Glomerular endothelial cell (primary cell): ENCODE measurements at places on chromosomes 5 and 9. TPM values are rescaled to one million over a fixed set of nuclear protein-coding genes. Genes with fewer than 3 reads are reported as not detected.
A peak's percentile ranks its signal among the peaks of the same experiment; 100 is the strongest.

The SPINK1 gene
- total RNA-seq, result not detected in 2 replicates

The UBAP2 gene
- total RNA-seq, result 31.6 and 35.2 TPM in 2 replicates

The TAF11L13 gene
- total RNA-seq, result not detected in 2 replicates

The CTSV gene
- total RNA-seq, result 0.19 and 1.6 TPM in 2 replicates

The SLC28A3 gene
- total RNA-seq, result under 0.01 TPM in 2 replicates

- DNase-seq, result no peak
Measured at GRCh38 chr5:41636605-41637004, 126.2 kb upstream of the PLCXD3 start.

DNA sequence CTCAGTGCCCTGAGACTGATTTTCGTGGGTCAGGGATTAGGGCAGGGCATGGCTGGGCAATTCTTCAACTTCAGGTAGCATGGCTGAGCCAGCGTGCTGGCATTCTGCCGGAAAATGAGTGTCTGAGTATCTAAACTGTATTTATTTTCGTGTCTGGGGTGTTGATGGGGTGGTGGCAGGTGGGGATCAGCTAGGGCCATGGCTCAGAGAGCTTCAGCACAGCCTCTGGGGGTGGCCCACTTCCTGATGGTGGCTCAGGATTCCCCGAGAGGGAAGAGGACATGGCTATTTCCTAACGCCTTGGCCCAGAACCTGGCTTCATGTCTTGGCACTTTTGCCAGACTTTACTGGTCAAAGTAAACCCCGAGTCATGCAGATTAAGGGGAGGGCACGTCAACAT is 260.5 kb downstream of the GADD45G start:
- no peak for DNase-seq

DNA sequence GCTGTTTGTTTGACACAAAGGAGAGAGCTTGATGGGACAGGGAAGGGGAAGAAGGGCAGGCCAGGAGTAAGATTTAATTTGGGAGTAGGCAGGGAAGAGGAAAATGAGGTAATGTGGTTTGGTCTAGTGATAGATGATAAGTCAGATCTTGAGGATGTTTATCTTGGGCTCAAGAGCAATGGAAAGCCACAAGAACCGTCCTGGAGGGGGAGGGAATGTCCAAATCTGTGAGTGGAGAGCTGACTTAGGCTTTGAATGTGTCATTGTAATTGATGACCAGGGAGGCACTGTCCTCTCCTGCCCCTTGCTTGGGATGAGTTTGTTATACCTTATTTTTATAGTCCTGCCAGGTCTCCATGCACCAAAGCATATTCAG is 37.5 kb downstream of the MAMDC2 start:
- no peak for DNase-seq

DNA sequence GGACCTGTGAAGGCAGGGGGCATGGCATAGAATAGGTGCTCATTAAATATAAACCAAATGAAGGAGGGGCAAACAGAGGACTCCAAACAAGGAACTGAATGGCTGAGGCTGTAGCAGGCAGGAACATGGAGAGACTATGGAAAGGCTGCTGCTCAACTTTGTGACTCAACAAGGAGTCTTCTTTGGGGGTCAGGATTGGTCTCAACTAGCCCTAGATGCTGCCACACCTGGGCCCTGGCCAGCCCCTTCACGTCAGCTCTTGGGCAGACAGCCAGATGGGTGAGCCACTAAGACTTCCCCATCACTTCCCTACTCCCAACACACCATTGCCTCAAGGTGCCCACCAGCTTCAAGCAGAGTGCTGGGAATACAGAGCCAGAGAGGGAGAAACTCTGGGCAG is 11.0 kb downstream of the RPP25L start:
- DNase-seq, result no peak

- no peak for DNase-seq
Measured at GRCh38 chr5:135993880-135994636, 34.7 kb upstream of the TGFBI start.

DNA sequence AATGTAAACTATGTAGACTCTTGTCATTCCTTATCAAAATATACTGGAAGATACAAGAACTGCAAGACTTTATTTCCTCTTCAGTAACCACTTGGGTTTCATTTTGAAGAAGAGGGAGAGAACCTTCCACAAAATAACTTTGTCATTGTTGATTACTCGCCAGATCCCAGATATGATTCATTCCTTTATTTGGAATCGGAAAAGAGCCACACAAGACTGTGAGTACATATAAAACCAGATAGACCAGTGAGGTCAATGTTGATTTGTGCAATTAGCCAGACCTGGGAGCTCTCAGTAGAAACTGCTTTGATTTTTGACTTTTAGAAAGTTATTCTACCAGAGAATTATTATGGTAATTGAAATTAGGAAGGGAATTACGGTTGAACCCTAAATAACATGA is 146.1 kb downstream of the TMEM167A start:
- no peak for DNase-seq

- no peak for DNase-seq
Measured at GRCh38 chr5:57360871-57361270, 121.7 kb downstream of the ACTBL2 start.

DNA sequence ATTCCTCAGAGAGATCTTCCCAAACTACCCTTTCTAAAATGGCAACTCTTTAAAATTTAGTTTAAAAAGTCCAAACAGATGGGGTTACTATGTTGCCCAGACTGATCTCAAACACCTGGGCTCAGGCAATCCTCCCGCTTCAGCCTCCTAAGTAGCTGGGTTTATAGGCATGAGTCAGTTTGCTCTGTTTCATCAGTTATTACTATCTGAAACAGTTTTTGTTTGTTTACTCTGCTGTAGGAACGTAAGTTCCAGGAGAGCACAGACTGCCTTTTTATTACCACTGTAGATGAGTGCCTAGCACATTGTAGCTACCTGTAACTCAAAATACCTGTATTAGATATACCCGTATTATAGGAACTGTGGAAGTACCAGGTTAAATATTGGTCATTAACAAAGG is 89.4 kb downstream of the UHRF2 start:
- DNase-seq, result no peak

DNA sequence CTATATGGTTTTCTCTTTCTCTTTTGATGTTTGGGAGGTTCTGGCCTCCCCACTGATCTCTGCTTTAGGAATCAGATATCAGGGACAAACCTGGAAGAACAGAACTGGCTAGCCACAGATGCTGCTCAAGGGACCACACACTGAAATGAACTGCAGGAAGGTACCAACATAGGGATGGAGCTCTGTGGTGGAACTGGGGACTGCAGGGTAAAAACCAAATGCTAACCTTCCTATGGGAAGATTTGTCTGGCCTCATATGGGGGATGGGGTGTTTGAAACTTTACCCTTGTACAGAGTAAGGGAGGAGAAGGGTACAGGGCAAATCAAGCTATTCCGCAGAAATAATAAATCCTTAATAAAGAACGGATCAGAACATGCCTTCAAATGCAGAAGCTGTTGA is 49.4 kb downstream of the ELOVL7 start:
- no peak for DNase-seq

GRCh38 chr9:127209948-127210640 is 54.5 kb upstream of the GARNL3 start:
- DNase-seq, result no peak

DNA sequence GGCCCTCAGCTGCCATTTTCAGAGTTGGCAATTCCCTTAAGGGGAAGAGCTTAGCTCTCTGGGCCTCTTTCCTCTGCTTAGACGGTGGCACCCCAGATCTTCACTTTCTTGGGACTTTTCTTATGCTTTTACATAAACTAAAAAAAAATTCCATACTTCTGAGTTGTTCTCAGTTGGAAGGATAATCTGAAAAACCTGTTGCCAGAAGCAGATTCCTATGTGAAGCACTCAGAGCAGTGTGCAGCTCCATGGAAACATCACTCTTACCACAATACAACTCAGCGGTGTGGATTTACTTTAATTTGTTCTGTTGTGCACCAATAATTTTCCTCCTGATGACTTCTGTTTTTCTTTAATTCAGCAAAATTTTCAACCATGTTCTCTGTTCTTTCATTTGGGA is 44.1 kb upstream of the MROH2B start:
- no peak for DNase-seq

- DNase-seq, result no peak
Measured at GRCh38 chr5:139050432-139050831, 147.7 kb downstream of the SIL1 start.

GRCh38 chr9:93111371-93112115 is 15.5 kb downstream of the CARD19 start:
- no peak for DNase-seq

GRCh38 chr5:139063664-139064054 is 134.5 kb downstream of the SIL1 start:
- DNase-seq, result no peak

DNA sequence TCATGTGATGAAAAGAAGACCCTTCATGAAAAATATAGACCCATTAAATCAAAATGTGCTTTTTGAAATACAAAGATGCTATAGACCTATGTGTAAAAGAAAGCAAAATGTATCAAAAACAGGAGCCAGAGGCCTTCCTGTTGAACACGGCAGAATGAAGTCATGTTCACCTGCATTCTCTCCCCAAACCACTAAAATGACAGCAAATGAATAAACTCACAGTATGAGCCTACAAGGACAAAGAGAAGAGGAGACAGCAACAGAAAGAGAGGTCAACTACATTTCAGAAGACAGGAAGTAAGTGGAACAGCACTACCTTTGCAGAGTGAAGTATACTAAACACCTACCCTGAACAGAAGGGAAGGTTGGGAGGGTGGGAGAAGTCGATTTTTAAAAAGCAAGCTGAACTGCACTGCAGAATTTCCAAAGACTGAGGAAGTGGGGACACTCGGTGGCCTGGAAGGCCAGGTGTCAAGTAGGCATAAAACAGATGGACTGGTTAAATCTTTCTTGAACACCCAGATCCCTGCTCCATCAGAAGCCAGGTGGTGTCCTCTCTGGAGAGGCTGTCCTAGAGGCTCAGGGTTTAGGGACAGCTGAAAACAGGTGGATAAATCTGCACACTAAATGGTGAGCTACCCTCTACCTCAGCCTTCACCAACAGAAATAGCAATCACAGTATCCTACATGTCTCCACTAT is 48.9 kb downstream of the MED27 start:
- no peak for DNase-seq

- DNase-seq, result peak; percentile 39
Measured at GRCh38 chr9:109816490-109816889, 36.5 kb downstream of the PALM2AKAP2 start.
